A549 treated with CORT108297 at 1 μM for 4 hours (cell line): ENCODE measurements at places on chromosomes 11 and 22. TPM values are rescaled to one million over a fixed set of nuclear protein-coding genes. Genes with fewer than 3 reads are reported as not detected.

Gene KRTAP5-11
- total RNA-seq = not detected in 5 replicates

Gene ART1
- not detected in 5 replicates for total RNA-seq

Gene PRAME
- 99.6 to 116 TPM (median 112 TPM) in 5 replicates for total RNA-seq

Gene IGSF22
- not detected in 5 replicates for total RNA-seq

Gene C1QTNF4
- 0.08 to 0.10 TPM (median 0.08 TPM) in 3 of 5 replicates, not detected in the others for total RNA-seq

Gene CARD16
- 0.23 to 0.37 TPM in 2 of 5 replicates, not detected in the others for total RNA-seq

Gene C11orf87
- total RNA-seq = 0.01 to 0.02 TPM (median 0.02 TPM) in 4 of 5 replicates, not detected in the other

Gene TPBGL
- 0.08 to 0.30 TPM (median 0.23 TPM) in 5 replicates for total RNA-seq

Gene DGAT2
- total RNA-seq = 1.5 to 3.1 TPM (median 2.0 TPM) in 5 replicates

Gene VWCE
- 0.48 to 0.72 TPM (median 0.61 TPM) in 5 replicates for total RNA-seq

Gene AHNAK
- total RNA-seq = 188 to 239 TPM (median 218 TPM) in 5 replicates

Gene CD248
- total RNA-seq = not detected in 5 replicates

Gene SHANK3
- total RNA-seq = 3.0 to 5.7 TPM (median 4.6 TPM) in 5 replicates

Gene MMP13
- 0.05 TPM in 2 of 5 replicates, not detected in the others for total RNA-seq

Gene UCP3
- 1.3 to 2.5 TPM (median 1.5 TPM) in 5 replicates for total RNA-seq

Gene NXPE1
- not detected in 5 replicates for total RNA-seq

Gene ASPHD2
- 0.71 to 1.5 TPM (median 1.4 TPM) in 5 replicates for total RNA-seq

Gene TFIP11
- 21.5 to 23.5 TPM (median 22.1 TPM) in 5 replicates for total RNA-seq

Gene CATSPER1
- total RNA-seq = 1.4 to 1.9 TPM (median 1.8 TPM) in 5 replicates

Gene LMO2
- total RNA-seq = 0.22 to 0.69 TPM (median 0.57 TPM) in 5 replicates

Gene PAMR1
- total RNA-seq = 0.08 TPM in 1 of 5 replicates, not detected in the others
